ENCODE measurements at places on chromosomes 5 and 9.

DNA sequence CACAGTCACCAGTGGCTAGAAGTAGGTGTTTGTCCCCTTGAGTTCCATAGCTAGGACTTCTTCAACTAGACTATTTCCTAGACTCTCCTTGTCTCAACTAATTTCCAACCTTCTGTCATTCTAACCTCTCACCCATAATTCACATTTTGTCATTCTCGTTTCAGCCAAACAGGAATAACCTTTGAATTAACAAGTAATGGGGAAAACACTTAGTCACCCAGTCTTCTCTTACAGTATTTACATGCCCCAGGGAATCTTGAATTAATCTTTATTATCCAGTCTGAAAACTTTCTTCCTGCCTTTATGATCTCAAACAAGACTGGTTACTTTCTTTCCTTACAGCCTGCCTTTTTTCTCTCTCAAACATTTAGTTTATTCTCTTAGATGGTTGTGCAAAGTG is 63.3 kb upstream of the RUSC2 start:
- DNase-seq = no peak

DNA sequence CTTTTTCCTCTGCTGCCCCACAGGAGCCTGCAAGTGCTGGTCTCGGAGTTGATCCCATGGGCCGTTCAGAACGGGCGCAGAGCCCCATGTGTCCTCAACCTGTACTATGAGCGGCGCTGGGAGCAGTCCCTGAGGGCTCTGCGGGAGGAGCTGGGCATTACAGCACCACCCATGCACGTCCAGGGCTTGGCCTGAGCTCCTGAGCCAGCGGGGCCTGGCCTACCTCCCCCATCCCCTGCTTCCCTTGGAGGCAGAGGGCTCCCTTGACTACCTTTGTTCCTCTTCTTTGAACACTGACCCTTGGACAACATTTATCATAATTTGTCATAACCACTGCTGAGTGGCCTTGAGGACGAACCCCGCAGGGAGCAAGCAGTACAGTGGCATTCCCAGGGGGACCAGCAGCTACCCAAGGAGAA is 6.9 kb upstream of the SLC27A4 start:
- no peak for DNase-seq

DNA sequence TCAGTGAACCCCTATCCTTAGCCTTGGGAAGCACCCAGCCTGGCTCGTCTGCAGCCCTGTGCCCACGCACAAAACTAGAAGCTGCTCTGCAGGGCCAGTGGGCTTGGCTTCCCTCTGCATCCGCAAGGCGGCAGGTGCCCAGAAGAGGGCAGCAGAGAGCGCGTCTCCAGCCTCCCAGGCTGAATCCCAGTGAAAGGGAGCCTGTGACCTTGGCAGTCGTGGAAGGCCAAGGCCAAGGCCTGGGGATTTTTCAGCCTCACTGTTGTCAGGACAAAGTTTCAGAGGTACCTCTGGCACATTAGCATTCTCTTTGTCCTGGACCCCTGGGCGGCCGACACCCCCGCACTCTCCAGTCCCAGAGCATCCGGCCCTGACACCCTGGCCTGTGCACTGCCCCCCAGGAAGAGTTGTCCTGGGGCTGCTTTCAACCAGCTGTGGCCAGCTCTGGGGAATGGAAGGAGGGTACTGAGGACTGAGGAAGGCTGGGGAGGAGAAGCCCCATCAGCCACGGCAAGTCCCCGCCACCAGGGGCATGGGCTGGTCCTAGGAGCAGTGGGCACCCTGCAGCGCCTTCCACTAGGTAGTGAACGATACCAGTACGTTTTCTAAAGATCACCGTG is 63.6 kb upstream of the IL17B start:
- peak; percentile 75 for DNase-seq

DNA sequence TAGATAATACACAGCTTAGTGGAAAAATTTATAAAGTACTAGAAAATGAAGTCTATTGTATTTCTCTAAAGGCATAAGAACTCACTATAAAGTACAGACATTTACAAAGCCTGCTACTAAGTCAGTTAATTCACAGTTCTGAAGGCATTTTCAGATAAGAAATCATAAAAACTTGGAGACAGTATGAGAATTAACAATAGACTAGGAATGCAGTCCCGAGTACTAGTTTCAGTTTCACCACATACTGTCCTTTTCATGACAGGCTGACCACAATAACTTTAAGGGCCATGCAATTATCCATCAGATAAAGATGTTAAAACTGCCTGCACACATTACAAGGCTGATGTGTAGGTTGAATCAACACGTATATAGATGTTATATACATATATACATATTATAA is 362.6 kb upstream of the SMC2 start:
- no peak for DNase-seq

DNA sequence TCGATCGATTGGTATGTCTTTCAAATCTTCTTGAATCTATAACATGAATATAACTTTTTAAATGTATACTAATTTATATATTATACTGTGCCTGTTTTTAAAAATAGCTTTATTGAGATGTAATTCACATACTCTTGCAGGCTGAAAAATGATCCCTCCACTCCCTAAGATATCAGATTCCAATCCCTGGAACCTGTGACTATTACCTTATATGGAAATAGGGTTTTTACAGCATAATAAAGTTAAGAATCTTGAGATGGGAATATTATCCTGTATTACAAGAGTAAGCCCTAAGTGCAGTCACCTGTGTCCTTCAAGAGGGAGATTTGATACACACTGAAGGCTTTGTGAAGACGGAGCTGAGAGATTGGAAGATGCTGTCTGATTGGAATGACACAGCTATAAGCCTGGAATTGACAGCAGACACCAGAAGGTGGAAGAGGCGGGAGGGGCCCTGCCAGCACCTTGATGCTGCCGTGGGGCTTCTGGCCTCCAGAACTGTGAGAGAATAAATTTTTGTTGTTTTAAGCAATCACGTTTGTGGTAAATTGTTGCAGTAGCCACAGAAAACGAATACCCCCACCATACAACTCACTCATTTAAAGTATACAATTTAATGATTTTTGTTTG is 161.3 kb downstream of the RMI1 start:
- no peak for DNase-seq

DNA sequence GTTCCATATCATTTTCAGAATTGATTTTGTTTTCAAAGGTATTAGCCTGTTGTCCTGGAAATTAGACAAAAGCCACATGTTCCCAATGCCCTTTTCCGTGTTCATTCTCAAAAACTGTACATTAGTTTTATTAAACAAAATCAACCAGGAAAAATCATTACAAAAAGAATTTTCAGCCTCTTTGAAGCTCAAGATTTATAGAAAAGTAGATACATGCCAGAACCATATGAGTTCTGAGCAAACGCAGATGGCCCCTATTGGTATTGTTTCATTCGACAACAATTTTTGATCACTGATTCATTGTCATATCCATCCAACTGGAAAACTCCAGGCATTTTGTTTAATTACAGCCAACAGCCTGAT is 148.5 kb upstream of the GRAMD2B start:
- no peak for DNase-seq

GRCh38 chr9:131707733-131708157 is 32.1 kb downstream of the RAPGEF1 start:
- DNase-seq = no peak

- no peak for DNase-seq
Measured at GRCh38 chr9:125043631-125044030, 99.7 kb downstream of the SCAI start.

DNA sequence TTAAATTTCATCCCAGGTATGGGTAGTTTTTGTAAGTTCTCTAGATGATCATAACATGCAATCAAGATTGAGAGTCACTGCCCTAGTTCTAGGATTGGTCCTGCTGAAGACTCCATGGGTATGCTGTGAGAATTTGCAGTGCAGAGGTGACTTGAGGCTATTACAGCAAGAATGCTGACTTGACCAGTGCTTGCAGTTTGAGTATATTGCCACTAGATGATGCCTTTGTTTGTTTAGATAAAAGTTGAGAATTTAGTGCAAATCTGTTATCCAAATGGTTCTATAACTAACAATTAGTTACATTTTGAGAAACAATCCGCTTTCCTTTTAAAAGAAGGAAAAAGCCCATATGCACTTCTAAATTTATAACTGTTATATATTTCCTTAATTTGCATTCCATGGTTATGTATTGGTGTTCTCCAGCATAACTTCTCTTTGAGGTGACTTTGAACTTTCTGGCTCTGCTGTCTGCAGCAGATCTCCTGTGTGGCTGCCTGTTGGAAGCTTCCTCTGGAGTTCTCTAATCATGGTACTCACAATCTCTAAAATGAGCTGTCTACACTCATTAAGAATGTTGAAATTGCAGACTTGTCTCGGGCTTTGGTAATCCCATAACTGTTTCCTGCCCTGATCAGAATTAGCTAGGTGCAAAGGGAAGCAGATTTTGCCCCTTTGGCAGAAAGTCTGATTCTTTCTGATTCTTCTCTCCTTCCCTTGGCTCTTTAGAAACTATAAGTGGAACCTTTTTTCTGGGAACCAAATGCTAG is 24.9 kb downstream of the MELK start:
- no peak for DNase-seq

GRCh38 chr5:1429066-1429465 is 16.2 kb downstream of the SLC6A3 start:
- no peak for DNase-seq

DNA sequence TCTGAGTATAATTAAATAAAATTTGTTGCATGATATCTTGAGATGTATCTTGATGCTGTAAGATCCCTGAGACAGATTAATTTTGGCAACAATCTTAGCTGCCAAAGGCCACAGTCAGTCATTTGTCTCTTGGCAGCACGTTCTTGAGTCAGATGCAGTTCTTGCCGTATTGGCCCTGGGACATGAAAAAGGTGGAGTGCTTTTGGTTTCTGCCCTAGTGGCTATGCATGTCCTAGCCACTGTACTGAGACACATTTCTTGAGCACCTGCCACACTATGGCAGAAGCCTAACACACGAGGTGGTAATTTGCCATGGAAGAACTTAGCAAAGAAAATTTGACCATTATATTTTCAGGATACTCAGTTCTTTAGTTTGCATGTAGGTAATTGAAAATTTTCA is 45.0 kb upstream of the PHF2 start:
- no peak for DNase-seq

- DNase-seq = no peak
Measured at GRCh38 chr9:98154678-98155077, 35.7 kb upstream of the TRIM14 start.

GRCh38 chr5:107968406-107968843 is 297.7 kb upstream of the EFNA5 start:
- no peak for DNase-seq

DNA sequence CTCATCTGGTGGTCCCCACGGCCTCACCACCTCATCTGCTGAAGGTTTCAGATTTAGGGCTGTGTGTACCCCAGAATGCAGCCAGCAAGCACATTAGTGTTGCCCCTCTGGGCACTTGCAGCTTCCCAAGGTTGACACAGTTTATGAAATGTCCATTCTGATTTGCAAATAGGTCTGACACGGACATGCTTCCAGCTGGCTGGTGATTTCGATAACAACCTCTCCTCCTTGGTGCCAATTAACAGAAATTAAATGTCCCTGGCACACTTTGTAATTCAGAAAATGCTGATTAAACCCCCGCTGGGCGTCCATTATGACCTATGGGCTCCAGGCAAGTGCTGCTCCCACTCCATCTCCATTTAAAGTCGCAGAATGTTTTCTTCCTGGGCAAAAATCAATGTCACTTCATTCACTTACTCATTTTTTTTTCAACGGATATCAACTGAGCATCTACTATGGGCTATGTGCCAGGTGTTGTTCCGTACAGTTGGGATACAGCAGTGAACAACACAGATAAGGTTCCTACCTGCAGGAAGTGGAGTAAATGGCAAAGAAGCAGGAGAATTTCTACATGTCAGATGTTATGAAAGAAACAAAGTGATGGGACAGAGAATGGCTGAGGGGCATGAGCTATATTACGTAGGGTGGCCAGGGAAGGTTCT is 32.0 kb downstream of the PLAC8L1 start:
- no peak for DNase-seq

DNA sequence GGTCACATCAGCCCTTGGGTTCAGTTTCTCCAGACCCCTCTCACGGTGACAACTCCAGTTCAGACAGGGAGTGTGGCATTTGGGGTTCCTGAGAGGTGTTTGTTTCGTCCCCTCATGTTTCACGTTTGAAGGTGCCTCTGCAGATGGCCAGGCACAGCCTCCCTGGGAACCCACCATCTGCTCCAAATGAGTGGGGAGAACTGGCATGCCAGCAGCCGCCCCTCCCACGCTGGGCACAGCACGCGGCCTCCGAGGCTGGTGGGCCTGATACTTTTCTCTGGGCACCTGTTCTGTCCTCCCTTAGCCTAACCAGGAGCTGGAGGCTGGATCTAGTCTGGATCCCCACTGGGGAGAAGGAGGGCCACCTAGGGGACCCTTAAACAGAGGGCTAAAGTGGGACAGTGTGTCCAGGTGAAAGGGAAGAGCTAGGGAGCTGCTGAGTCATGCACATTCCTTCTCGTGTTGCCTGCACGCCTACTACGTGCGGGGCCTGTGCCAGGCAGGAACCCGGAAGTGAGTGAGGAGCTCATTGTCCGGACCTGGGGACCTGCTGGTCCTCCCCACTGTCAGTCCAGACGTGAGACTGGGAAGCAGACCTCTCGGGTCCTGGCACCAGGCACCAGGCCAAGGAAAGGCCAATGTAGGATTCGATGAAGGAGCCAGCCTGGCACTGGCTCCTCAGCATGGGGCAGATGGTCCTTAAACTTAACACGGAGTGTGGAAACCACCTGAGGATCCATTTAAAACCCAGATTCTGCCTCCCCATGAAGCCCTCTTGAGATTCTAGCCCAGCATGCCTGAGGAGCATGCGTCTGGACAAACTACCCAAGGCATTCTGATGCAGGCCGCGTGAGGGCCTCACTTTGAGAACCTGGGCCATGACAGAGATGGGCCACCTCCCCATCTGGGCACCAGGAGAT is 11.7 kb downstream of the DNM1 start:
- DNase-seq = no peak

DNA sequence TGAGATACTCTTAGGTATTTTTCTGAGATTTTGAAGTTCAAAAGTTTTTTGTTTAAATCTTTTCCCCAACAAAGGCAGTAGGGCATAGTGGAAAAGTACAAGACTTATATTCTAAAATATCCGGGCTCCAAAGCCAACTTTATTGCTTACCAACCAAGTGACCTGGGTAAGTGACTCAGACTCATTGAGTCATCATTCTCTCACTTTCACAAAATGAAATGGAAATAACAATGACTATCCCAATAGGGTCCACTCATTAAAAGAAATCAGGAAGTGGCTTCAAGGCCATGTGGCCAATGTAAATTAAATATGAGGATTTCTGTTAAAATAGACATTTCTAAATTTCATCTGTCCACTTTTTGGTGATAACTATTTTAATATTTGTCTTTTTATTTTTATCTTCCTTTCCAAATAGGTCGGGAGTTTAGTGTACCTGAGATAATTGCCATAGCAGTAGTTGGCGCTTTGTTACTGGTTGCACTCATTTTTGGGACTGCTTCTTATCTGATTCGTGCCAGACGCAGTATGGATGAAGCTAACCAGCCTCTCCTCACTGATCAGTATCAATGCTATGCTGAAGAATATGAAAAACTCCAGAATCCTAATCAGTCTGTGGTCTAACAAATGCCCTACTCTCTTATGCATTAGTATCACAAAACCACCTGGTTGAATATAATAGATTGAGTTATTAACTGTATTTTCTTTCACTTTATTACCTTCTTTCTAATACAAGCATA is 15.5 kb downstream of the TYRP1 start:
- DNase-seq = no peak

GRCh38 chr5:155839251-155840037 is 487.5 kb upstream of the SGCD start:
- no peak for DNase-seq
